NCI-H510A (cell line): ENCODE measurements at places on chromosomes 7 and 10.

DNA sequence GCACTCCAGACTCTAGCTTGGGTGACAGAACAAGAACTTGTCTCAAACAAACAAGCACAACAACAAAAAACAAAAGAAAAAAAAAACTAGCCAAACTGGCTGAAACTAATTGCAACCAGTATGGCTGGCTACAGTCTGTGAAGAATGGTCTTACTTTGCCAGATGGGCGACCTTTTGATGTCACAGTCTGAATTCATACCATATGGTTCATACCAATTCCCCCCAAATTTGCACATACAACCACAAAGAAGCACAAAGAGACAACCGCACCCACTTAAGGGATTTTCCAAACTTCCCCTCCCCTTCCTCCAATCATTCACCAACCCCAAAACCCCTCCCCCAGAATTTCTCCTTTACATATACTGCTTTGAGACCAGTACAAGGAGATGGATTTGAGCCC, 114.2 kb downstream of the SPAG6 start:
- no peak for DNase-seq

DNA sequence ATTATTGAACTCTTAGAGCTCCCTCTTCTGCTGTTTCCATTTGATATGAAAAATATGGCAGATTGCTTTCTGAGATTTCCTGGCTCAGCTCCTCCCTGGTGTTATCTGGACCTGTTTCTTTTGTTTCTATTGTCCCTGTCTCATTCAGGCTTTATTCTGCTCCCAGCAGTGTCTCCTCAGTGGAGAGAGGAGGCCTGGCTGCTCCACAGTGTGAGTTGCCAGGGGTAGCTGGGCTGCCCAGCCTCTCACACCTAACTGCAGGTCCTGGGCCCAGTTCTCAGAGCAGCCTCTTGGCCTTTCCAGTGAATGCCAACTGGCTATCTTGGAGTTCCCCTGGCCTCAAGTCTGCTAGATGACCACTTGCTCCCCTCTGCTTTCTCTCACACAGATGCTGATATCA, 127.0 kb downstream of the VPS41 start:
- DNase-seq, result no peak

DNA sequence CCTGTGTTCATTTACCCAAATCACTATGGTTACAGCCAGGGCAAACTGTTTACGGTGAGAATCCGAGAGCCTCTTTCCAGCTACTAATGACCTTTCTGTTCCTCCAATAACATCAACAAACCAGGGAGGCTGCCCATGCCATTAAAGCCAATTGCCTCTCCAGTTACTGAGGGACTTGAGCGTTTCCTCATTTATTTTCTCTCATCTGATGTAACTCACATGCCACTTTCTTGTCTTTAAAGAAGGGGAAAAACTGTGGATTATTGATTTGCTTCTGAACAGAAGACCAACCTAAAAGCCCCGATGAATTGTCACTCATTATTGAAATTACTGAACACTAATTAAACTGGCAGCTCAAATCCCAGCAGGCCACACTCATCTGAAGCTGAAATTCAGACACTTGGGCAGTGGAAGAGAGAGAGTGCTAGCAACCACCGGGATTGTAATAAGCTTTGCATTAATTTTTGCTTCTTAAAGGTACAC, 595.8 kb upstream of the MKI67 start:
- DNase-seq, result no peak

DNA sequence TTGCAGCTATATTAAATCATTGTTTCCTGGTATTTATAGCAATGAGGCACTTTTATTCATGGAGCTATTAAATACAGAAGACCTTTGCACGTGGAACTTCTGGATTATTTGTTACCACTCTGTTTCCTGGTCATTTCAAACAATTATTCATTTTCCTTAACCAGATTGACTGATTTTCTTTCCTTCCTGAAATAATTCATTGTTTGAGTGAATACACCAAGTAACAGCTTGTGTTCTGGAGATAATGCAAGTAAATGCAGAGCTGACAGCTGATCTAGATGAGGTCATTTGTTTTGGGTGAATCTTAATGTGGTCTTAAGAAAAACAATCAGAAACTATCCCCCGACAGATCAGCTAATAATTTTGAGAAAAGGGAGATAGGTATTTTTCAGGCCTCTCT, 497.7 kb downstream of the KIF20B start:
- DNase-seq, result no peak
